Activated effector memory CD4-positive, alpha-beta T cell treated with Interleukin-2 at 50 U/mL for 16 hours (primary cell): ENCODE measurements at places on chromosomes 6 and 20.

DNA sequence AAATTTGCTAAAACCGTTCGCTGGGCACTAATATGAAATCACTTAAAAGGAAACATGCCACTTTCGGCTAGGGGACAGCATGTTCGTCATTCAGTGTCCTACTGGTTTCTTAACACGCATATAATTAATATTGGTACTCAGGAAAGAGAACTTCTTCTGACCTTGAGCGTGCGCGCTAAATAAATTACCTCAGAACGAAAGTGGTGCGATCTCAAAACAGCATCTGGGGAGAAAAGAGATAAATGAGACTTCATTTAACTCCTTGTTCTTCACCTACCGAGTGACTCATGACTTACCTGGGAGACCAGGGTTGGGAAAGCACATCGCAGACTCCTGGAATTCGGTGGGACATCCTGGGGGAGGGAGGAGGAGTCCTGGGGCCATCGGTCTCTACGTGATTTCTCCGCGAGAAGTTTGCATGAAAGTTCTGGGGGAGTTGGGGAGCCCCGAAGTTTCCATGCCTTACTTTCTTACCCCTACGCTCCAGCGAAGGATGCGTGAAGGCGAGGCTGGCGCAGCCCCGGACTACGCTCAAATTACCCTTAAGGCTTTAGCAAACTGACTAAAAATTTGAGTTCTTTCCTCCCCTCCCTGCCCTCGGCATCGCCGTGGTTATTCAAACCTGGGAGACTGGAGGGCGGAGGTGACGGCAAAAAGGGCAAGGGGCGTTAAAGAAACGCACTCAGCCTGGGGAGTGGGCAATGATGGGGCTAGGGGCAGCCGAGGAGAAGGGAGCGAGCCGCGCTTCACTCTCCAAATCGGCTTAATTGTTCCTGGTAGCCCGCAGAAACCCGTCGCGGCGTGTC, 1.1 kb upstream of the BEND6 start:
- no peak for DNase-seq

GRCh38 chr6:143279385-143279784, 171.1 kb downstream of the ADAT2 start:
- DNase-seq: no peak

DNA sequence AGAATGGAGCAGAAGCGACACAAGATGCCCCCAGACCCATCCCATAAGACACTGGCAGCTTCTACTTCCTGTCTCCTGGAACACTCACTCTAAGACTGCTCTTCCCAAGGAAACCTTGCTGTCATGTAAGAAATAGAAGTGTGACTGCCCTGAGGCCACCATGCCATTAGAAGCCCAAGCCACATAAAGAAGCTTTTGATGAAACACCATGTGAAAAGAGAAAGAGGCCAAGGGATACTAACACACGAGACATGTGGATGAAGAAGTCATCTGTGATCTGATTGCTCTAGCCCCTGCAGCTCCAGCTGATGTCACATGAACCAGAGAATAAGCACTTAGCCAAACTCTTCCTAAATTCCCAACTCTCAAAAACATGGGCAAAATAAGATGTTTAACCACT, 117.9 kb upstream of the PCSK2 start:
- DNase-seq: no peak

DNA sequence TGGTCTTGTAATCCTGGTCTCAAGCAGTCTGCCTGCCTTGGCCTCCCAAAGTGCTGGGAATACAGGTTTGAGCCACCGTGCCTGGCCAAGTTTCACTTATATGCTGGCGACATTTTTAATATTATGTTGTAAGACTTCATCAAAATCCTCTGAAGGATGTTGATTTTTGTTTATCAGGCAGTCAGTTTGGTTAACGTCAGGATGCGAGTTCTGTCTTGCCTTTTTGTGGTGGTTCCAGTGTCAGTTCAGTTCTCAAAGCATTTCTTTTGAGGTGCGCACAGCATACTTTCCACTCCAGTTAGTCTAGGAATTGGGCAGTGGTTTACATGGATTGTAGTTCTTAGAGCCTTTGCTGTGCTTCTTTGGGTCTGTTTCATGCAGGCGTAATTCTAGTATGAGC, 24.9 kb downstream of the SCAF8 start:
- no peak for DNase-seq

DNA sequence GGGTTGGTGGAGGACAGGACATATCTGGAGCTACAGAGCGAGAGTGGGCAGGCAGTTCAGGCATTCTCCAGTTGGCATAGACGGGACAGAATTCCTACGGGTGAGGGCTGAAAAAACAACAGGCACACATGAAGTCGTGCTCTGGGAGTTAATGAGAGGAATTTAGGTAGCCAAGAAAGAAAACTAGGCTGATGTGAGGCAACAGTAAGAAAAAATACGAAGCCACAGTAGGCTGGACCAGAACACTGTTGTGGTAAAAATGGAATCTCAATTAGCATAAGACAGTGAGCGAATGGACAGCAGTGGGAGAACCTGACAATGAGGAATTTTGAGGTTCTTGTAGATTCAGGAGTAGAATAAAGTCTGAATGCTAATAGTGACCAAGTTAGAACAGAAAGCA, 488.1 kb upstream of the AGPAT4 start:
- no peak for DNase-seq

DNA sequence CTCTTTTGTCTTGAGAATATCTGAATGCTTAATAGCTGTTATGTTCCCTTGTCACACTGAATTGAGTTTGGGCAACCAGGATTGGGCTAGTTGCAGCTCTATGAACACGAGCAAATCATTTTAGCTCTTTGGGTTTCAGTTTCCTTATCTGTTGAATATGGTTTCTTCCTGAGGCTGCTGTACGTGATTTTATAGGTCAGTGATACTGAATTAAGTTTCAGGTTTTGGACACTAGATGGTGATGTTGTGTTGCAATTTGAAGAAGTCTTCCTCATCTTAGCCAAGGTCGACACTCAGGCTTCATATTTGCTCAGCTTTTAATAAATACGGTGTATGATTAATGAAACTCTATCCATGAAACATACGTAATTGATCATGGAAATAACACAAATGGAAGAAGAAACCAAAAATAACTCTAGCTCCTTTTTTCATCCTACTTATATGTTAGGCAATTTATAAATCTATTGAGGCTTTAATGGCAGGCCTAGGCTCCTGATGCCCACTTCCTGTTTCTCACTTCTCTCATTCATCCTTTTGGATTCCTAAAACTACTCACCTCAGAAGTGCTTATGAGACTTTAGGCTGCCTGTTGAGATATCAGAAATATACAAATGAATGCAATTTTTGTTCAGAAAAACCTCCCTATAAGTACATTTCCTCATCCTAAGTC, 354.1 kb upstream of the MAP3K7 start:
- no peak for DNase-seq

GRCh38 chr6:97995158-97995557, 712.1 kb upstream of the MMS22L start:
- no peak for DNase-seq

GRCh38 chr20:7859356-7859802, 80.9 kb downstream of the HAO1 start:
- no peak for DNase-seq

GRCh38 chr6:131682442-131682841, 18.8 kb downstream of the OR2A4 start:
- DNase-seq: no peak

DNA sequence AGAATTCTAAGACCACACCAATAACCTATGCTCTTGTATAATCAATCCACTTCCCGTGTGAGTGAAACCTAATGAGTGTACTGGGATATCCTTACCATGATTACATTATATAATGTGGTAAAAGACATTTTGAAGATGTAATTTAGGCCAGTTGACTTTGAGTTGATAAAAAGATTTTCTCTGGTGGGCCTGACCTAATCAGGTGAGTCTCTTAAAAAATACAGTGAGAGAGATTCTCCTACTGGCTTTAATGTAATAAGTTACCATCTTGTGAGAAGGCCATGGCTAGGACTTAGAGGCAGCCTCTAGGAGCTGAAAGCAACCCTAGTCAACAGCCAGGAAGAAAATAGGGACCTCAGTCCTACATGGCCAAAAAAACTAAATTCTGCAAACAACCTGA, 847.7 kb upstream of the HS3ST5 start:
- no peak for DNase-seq

- no peak for DNase-seq
Measured at GRCh38 chr6:7723554-7723953, 2.3 kb upstream of the BMP6 start.

- DNase-seq: no peak
Measured at GRCh38 chr20:62875419-62876361, 14.1 kb upstream of the TCFL5 start.

- DNase-seq: no peak
Measured at GRCh38 chr6:167013946-167014345, 14.7 kb downstream of the CEP43 start.

- DNase-seq: no peak
Measured at GRCh38 chr6:123899745-123900144, 96.1 kb downstream of the NKAIN2 start.

DNA sequence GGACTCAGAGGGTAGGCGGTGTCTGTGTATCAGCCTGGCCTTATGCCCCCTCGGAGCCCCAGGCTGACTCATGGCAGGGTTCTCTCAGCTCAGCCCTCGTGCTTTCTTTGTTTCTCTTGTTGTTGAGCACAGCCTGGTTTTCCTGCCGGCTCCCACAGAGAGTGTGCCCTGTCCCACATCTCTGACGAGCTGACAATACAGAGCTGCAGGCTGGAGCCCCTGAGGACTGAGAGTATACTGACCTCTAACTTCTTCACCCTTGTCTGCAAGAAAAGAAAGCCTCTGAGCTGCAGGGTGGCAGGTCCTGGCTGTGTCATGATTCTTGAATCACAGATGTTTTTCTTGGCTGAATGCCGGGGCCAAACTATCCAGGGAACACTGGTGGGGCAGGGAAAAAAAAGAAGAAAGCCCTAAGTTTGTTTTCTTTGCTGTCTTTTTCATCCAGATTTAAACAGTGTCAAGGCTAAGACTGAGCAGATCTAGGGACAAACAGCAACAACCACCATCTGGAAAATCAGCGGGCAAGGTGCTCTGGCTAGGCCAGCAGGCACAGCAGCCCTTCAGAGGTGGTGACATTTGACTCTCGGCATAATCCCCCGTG, 63.3 kb upstream of the ZNF133 start:
- no peak for DNase-seq

GRCh38 chr6:16108921-16109658, 19.8 kb upstream of the MYLIP start:
- DNase-seq: no peak

DNA sequence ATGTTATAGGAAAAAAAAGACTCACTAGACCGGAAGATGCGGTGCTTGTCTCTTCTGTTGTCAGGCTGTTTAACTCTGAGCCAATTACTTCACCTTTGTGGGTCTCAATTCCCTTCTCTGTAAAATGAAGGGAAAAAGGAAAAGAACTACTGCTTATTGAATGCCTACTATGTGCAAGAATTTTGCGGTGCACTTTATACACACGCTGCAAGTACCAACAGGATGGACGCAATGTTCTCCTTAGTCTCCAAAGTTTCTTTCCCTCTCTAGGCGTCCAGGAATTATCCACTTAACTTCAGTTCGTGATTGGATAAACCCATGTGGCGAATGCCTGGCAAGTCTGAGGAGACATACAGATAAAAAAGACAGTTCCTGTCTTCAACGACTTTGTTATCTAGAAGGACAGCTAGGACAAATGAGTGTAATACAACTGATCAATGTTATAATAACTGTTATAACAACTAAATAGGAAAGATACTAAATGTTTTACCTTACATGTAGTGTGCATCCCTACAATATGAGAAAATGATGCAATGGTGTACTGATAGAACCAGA, 69.0 kb upstream of the JARID2 start:
- DNase-seq: no peak

DNA sequence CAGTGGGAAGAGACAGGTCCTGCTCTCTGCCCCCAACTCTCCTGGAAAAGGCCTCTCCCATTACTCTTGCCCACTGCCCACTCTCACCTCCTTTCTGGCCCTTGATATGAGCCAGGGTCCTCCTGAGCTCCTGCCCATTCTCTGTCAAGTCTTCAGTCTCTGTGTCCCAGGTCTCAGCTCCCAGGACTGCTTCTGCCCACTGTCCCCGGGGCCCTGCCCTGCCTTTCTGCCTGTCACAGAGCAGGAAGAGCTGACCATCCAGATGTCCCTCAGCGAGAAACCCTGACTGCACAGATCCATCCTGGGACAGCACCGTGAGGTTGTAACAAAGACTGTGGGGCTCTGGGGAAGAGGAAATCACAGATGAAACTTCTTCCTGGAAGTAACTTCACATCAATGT, 22.2 kb downstream of the HLA-F start:
- DNase-seq: no peak

DNA sequence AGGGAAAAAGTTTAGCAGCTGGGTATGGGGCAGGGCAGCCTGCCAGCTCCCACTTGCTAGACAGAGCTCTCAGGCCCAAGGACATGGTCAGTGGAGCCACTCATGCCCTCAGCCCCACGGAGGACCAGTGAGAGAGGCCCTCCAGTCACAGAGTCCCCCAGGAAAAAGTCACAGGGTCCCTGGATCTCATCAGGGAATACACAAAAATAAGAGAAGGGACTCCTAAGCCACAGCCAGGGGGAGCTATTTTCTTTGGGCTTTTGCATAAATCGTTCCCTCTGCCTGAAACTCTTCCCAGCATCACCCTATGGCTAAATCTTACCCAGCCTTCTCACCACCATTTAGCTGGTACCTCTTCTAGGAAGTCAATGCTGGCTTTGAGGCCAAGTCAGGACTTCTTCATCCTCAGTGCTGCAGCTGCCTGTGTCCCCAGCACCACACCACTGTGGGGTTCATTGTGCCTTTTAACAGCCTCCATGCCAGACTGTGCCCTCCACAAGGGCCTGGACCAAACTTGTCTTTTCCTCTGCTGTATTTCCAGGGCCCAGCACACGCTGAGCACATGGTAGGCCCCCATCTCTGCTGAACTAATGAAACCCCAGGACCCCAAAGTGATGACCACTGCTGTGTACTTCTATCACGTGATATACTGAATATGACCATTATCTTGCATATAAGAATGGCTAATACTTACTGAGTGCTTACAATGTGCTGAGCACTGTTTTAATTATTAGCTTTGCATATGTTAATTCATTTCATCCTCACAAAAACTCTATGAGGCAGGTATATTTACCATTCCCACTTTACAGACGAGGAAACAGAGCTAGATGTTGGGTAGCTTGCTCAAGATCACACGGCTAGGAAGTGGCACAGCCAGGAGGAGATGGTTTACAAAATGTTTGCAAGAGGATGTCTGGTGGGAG, 2.0 kb downstream of the ZNF335 start:
- DNase-seq: no peak

GRCh38 chr6:100456141-100456907, 8.4 kb downstream of the SIM1 start:
- DNase-seq: no peak

- DNase-seq: no peak
Measured at GRCh38 chr20:58497724-58498469, 17.3 kb downstream of the APCDD1L start.

DNA sequence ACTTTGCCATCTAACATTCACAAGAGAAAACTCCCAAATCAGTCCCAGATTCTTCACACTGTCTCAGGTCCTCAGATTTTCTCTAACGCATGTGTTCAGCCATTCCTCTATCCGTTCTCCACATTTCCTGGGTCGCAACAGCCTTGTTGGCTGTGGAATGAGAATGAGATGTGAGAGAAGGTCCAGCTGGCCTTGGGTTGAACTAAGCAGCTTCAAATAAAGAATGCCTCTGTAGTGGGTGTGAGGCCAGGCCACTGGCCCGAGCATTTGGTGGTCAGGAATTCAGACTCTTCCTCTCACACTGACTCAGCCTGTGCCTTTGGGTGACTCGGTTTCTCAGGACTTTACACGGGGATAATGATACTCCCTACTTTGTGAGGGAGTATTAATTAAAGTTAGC, 73.8 kb upstream of the CCN6 start:
- DNase-seq: no peak

- DNase-seq: no peak
Measured at GRCh38 chr20:61350500-61351250, 98.6 kb downstream of the CDH4 start.
